ENCODE measurements at places on chromosomes 12 and 14.

DNA sequence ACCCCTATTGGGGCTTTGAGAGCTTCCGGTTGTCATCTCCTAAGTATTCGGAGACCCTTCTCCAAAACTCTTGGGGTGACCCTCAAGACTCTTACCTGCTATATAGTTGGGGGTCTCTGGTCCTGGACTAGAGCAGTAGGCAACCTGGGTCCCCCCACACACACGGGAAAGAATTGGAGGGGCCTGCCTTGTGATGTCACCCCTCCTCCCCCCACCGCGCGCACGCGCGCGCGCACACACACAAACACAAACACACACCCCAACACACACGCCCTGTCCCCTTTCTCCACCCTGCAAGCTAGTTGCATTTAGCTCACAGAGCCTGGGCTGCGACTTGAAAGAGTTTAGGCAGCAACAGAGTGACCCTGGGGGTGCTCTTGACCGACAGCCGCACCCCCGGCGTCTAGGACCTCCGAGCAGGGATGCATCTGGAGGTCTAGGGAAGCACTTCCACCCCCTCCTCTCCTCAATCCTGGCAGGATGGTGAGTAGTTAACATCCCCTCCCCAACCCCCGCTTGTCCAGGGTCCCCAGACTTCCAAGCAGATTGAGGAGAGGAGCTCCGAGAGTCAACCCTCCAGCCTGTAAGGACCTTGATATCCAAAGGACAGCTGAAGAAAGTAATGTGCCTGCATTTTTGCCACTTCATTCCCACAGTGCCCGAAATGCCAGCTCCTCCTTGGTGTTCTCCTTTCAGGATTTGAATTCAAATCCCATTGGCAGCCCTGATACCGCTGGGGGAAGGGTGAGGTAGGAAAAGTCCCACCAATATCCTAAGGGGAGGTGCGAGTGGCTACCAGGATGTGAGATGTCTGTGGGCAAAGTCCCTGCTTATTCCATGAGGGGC, 1.4 kb upstream of the DNAJC14 start:
- no peak for DNase-seq

GRCh38 chr12:26680727-26681455, 152.1 kb downstream of the ITPR2 start:
- no peak for DNase-seq

DNA sequence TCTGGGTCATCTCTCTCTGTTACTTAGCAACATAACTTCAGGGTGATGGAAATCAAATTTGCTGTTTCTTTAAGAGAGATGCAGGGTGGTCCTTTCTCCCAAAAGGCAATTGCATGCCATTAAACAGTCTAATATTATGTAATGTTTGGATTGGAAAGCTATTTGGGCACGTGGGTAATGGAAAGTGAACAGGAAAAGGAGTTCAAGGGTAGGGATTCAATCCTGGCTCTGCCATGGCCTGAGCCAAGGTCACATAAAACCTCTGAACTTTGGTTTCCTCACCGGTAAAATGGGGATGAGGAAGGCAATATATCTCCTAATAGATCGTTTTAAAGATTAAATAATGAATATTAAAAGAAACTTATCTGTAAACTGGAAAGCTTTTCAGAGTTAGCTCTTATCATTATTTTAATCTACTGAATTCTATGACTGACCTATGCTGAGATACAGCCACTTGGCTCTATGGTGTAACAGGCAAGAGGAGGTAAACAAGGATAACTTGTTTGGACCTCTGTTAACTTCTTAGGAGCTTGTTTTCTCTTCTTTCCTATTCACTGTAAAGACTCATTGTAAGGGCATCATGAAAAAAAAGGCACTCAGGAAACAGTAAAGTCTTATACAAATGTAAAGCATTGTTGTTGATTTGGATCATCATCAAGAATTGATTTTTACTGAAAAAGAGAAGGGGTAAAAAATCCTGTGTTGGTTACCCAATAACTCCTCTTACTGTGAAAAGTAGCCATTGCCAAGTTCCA, 55.7 kb upstream of the OVCH1 start:
- no peak for DNase-seq

GRCh38 chr14:96752594-96752993, 44.6 kb upstream of the VRK1 start:
- DNase-seq = no peak

GRCh38 chr12:62264706-62265105, 4.5 kb downstream of the USP15 start:
- DNase-seq = no peak

GRCh38 chr12:269191-269590, 6.6 kb upstream of the SLC6A13 start:
- DNase-seq = no peak

- no peak for DNase-seq
These were observed 287.1 kb upstream of the G2E3 start for GRCh38 chr14:30271811-30272323.

- DNase-seq = no peak
These were observed 925 bp upstream of the MIPOL1 start for GRCh38 chr14:37196604-37197420.

DNA sequence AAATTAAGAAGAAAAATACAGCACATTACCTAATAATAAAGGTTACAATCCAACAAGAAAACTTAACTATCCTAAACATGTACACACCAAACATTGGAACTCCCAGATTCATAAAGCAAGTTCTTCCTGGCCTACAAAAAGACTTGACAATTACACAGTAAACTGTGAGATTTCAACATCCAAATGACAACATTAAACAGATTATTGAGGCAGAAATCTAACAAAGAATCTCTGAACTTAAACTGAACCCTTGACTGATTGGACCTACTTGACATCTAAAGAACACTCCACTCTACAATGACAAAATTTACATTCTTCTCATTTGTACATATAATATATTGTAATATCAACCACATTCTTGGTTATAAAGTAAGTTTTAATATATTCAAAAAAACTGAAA, 1341.3 kb downstream of the LRFN5 start:
- no peak for DNase-seq

DNA sequence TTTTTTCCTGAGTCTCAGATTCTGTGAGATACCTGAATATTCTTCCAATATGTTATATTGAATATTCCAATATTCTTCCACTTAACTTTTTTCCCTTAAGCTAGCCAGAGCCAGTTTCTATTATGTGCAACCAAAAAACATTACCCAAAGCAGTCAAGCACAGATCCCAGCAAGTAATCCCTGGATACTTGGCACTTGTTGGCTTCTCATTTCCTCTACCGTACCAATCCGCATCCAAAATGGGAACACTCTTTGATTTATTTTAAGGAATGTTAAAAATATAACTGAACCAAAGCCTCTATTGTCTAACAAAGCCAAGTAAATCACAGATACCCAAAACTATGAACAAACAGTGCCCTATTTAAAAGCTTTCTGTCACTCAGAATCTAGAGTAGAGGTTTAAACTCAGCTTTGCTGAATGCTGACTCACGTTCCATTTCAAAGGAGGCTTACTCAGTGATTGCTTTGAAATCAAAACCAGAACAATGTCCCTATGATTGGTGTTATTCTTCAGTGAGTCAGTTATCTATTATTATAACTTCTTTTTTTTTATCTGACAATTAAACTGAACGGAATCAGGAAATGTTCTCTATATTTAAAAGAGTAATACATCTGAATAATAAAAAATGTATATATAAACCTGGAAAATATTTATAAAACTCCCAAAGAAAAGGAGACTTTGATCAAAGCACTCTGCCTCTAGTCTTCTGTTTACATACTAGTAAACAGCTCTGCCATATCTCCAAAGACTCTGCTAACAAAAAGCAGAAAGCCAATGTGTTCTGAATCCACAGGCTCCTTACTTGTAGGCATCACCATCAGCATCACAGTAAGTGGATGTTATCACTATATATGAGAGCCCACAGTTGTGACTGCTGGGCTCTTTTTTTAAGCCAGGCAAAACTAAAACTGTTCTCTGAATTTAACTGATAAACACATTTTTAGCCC, 360.8 kb downstream of the CCDC91 start:
- DNase-seq = no peak

GRCh38 chr12:1851151-1851701, 30.9 kb downstream of the LRTM2 start:
- no peak for DNase-seq

GRCh38 chr14:79698298-79698711, 513.0 kb downstream of the DIO2 start:
- no peak for DNase-seq

DNA sequence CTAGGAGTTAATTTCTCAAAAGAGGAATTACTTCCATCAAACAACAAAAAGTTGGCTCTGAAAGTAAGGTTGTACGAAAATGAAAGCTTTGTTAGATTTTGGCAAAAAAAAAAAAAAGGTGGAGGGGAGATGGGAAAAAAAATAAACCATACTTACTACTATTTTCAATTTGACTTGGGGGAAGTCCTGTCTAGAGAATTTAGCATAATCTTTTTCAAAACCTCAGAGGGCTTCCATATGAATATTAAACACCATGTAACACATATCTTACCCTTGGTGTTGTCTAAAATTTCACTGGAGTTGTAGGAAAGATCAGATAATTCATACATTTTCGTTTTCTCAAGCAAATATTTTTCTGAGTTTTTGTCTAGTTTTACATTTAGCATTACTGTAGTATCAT, 17.5 kb downstream of the GRIP1 start:
- no peak for DNase-seq

GRCh38 chr12:6394398-6394797, 10.4 kb downstream of the LTBR start:
- no peak for DNase-seq

DNA sequence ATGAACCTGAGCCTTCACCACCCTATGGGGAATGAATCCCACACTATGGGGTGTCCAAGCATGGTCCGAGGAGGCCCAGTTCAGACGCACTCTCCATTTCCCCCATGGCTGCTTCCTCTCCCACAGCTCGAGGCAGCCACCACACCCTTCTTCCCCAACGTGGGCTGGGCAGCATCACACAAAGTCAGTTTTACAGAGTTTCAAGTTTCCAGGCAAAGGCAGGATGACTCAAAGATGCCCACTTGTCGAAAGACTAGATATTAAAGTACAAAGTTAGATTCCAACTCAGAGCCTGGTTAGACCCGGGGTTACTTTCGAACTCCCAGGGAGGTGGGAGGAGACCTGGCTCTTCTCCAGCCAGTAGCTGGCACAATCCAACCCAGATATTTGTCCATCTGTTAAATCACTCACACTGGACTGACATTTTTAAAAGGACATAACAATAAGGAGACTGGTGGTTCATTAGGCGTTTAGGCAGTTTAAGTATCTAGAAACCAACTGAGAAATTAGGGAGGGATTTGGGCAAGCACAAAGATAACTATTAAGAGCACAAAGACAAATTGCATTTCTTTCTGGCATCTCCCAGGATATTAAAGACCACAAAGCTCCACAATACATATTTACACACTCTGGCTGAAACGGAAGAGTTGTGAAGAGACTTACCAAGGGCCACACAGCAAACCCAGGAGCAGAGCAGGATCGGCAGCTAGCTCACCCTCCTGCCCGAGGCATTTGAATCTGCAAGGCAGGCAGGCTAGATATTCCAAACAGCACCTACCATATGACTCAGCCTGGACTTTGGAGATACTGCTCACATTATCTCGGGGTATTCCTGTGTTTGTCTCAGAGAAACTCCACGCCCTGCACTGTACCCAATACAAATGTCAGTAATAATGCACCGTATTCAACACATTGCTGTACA, 34.8 kb downstream of the TMCC3 start:
- DNase-seq = no peak

Data from RWPE2 (cell line).